ENCODE measurements at places on chromosomes 6 and 20.

GRCh38 chr6:128244751-128245405 is 275.5 kb downstream of the PTPRK start:
- no peak for DNase-seq

DNA sequence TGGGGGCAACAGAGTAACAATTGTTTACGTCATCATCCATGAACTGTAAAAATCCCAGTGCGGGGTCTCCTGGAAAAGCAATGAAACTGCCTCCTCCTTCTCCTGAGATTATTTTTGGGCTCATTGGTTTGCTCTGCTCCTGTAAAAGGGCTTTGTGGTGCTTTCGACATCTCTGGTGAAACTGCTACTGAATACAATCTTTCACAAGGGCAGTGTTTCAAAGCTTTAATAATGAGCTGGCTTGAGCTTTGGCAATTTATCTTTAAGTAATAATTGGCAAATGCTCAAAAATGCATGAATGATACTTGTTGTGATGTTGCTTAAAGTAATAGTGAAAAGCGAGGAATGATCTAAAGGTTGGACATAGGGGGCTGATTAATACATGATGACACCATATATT is 43.5 kb upstream of the ENPP1 start:
- no peak for DNase-seq

GRCh38 chr6:116430860-116431259 is 30.3 kb upstream of the CALHM6 start:
- DNase-seq, result no peak

DNA sequence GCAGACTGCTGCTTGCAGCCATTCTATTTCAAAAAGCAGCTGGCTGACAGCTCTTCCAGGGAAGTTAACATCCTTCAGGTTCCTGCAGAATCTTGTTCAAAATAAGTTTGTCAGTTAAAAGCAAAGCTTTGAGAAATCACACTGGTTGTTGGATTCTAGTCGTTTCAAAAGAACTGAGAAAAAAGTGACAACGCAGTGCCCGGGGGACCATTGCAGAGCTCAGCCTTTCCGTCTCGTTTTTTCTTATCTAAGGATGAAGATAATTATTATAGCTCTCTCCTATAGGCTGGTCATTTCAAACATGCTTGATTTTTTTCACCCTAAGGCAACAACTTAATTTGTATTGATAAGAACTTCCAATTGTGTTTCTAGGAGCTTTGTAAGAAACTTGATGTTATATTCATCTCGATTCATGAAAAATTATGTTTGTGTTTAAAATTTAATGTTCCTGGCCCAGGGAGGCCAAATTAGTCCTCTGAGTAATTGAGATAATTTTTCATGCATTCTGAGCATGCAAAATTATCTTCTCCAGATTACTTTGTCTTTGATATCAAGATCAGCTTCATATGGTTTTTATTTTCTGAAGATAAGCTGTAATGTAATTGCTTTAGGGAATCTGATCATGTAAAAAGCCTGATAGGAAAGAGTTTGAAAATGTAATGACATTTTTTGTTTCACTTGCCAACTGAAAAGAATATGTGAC is 58.4 kb downstream of the SNAP25 start:
- DNase-seq, result no peak

GRCh38 chr6:14921878-14922671 is 323.8 kb upstream of the JARID2 start:
- DNase-seq, result no peak

DNA sequence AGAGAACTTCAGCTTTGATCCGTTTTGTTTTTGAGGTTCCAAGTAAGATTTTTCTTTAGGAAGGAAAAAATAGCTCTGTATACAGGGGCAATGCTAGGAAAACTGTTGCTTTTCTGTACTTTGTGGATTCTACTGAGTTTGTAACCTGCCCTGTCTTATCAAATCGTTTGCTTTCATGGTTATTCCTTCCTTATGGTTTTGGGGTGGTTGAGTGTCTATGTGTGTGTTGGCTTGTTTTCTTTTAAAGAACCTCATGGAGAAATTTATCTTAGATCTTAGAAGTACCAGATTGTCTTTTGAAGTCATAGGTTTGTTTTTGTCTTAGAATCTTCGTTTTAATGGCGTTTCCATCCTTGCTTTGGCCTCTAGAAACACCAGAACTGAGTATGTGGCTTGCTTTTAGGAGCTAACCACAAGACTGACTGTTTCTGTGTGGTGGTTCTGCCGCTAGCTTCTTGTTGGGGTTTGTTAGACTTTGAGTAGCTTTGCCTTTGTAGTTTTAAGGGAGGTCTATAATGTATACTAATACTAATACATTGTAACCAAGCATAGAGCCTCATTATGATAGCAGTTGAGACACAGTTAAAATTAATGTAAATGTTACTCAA is 86.8 kb downstream of the RPP40 start:
- no peak for DNase-seq

DNA sequence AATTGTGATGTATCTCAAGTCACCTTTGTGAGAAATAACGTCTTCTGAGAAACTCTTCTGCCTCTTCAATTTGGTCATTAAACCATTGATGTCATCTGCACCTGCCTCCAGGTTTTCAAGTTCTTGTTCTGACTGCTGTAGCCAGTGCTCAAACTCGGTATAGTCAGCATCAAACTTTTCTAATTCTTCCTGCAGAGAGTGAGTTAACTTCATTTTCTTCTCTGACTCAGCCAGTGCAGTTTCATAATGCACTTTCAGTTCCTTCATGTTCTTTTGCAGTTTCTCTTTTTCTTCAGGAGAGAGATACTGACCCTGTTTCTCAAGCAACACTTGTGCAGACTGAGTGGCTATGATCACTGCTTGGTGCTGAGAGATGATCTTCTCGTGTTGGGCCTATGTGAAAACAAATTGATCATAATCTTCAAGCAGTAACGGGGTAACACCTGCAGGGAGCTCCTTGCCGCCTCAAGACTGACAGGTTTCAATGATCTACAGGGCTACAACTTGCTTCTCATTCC is 48.8 kb downstream of the DST start:
- DNase-seq, result no peak
